ENCODE measurements at places on chromosomes 7 and 10. TPM values are rescaled to one million over a fixed set of nuclear protein-coding genes. Genes with fewer than 3 reads are reported as not detected.

GRCh38 chr7:154928136-154929005 is 74.6 kb downstream of the PAXIP1 start:
- peak; percentile 98 for DNase-seq

- DNase-seq: no peak
These were observed 121.2 kb downstream of the MTERF1 start for GRCh38 chr7:91759205-91759863.

DNA sequence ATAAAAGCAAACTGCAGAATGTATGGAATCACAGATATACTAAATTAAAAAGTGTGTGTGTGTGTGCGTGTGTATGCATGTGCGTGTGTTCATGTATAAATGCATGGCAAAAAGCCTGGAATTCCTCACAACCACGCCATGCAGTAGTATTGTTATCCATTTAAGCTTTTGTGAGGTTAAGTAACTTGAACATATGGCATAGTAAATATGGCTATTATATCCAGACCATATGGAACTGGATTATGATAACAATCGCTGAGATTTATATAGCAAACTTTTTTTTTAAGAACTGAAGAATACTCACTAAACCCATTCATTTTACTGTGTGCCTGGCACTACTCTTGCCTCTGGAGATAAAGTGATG is 22.3 kb upstream of the NANOS1 start:
- DNase-seq: no peak

The CARD11 gene
- polyA plus RNA-seq: 1.1 TPM

DNA sequence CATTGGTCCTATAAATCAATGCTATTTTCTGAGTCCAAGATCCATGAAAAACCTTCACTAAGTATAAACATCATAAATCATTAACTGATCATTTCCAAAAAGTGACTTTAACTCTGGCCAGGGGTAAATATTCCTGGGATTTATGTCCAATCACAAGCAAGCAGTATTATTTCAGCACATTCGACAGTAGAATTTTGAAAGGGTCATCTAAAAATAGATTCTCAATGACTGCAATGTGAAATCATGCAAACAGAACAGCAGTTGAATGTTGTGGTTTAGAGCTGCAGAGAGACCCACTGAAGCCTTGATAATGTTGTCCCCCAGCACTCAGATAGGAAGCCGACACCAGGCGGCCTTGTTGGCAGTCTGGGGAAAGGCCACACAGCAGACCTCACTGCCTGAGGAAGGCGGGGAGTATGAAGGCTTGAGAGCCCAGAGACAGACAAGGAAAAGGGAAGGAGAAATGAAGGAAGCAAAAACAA is 38.1 kb downstream of the FAM107B start:
- peak; percentile 30 for DNase-seq

- DNase-seq: no peak
These were observed 3.1 kb downstream of the LIPN start for GRCh38 chr10:88762906-88763305.

GRCh38 chr10:28945959-28946358 is 268.6 kb downstream of the BAMBI start:
- no peak for DNase-seq

The ETV1 gene
- polyA plus RNA-seq: 45.6 TPM

DNA sequence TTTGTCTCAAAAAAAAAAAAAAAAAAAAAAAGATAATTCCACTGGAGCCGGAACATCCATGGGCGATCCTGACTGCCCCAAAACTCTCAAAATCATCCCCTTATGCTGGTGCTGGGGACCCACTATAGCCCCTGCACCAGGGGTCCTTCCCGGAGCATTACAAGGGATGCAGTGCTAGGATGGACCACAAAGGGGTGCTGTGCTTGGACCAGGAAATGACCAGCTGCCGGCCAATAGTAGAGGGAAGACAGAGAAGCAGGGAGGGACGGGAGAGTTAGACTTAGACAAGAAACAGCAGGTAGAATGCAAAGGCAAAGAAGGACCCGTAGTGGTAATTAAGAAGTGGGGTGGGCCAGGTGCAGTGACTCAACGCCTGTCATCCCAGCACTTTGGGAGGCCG is 40.5 kb downstream of the RCC1L start:
- no peak for DNase-seq

The ELOVL3 gene
- polyA plus RNA-seq: 2.9 TPM

The STK32C gene
- 11.5 TPM for polyA plus RNA-seq

DNA sequence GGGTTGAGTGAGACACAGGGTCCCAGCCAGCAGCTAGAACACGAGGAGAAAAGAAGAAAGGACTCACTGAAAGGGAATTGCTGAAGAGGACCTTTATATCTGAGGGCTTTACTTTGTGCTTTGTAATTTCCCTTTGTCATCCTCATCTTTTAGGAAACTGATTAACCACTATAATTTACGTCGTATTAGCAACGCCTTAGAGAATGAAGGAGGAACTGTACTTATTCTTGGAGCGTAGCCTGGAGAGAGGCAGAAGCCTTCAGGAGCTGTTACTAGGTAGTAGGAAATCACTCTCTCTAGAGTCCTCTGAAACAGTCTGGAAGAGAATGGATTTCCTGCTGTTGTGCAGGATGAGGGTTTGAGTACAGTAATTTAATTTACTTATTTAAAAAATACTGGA is 101.0 kb upstream of the STEAP1B start:
- no peak for DNase-seq

The UPK3B gene
- 1.1 TPM for polyA plus RNA-seq

- DNase-seq: no peak
These were observed 7.7 kb downstream of the ZSCAN25 start for GRCh38 chr7:99624484-99624883.
